ENCODE measurements at places on chromosomes 7 and 10. TPM values are rescaled to one million over a fixed set of nuclear protein-coding genes. Genes with fewer than 3 reads are reported as not detected.

DNA sequence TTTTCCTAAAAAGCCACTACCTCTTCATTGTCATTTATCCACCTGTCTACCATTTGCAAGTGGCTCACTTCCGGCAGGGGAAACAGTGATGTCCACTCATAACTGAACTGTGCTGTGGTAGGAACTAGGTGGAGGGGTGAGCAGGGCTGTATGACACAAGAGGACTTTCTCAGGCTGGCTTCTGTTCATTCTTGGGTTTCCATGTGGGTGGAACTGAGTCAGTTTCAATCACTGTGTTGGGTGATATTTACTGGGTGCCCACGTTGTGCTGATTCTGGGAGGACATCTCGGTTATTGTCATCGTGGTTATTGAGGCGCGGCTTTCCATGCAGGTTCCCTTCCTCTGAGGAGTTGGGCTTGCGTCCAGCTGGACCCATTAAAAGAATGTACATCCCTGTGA, 38.8 kb downstream of the RAMP3 start:
- no peak for DNase-seq

DNA sequence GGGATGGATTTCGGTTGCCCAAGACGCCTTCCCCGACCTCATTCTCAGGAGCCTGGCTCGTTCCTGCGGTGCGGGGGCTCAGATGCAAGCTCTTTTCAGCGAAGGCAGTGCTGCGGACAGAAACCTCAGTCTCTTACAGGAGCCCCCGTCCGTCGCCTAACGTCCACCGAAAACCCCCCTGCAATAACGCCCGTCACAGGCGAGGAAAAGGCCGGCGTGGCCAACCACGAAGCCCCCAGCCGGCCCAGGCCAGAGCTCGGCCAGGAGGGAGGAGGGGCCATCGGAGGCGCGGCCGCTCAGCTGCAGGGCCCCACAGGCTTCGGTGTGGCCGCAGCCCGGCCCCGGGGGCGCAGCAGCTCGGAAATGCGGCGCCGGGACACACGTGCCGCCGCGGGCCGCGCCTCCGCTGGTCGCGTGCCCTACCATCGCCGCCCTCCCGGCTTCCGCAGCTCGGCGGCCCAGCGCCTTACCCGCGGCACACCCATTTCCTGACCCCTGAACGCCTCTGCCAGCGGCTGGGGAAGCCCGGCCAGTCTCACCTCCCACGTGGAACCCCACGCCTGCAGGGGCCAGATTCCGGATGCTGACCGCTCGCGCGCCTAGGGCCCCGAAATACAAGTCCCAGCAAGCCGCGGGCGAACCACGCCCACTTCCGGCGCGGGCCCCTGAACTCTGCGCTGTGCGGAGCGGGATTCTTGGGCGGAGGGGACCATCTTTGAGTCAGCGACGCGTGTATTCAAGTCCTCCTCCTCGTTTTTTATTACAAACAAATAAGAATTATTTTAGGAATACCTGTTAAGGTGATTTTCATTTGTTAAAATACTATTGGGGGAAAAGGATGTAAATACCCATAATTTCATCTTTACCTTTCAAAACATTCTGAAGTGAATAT, at the start of gene ZNF239:
ZNF239 (minus strand) TSS at position 616 of the 892 bp plus-strand sequence. CDS start 16,537 bp downstream, outside the sequence.
- DNase-seq, result peak; percentile 87

DNA sequence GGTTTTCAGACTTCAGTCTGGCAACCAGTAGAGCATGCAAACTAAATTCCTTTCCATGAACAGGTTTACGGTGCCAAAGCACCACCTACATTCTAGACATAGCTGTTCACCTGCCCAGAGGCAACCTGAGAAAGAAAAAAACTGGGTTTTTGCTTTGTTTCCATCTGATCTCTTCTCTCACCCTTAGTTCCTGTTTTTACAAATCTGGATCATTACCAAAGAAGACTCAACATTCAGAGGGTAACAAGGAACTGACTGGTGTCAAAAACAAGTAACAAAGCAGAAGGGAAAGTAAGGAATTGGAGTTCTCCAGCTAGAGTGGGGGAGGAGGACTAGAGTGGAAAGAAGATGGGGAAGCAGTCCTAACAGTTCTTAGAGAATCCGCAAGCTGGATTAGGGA, 36.4 kb downstream of the CPVL start:
- no peak for DNase-seq

GRCh38 chr10:21424459-21424861, 101.0 kb downstream of the SKIDA1 start:
- peak; percentile 37 for DNase-seq

DNA sequence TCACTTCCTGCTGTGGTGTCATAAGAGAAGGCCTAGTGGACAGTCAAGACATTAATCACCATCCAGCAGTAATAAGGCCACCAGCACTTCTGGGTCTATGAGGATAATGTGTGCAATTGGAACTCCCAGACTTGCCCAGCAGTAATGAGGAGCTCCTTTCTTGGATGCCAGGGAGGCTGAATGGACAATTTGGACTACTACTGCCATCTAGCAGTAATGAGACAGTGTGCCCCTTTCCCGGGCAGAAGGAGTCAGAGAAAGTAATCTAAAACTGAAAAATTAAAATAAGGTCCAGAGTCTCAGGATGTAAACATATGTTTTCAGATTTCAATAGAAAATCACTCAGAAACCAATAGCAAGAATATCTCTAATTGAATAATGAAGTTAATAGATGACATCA, 400.4 kb downstream of the CDC14C start:
- peak; percentile 78 for DNase-seq

DNA sequence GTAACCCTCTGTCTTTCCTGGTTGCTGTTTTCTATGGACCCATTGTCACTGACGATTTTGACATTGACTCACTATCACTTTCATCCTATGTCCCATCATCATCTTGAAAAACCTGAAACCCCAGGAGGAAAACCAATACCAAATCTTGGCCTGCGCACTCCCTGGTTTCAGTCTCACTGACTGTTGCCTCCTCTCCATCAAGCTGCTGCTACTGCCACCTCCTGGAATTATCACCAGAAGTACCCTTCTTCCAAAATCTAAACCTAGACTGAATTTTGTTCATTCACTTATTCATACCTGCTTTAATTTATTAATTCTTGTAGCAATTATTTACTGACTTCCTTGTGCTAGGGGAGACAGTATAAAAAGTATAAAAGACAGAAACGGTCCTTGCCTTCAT, 44.5 kb upstream of the ACBD5 start:
- peak; percentile 22 for DNase-seq

DNA sequence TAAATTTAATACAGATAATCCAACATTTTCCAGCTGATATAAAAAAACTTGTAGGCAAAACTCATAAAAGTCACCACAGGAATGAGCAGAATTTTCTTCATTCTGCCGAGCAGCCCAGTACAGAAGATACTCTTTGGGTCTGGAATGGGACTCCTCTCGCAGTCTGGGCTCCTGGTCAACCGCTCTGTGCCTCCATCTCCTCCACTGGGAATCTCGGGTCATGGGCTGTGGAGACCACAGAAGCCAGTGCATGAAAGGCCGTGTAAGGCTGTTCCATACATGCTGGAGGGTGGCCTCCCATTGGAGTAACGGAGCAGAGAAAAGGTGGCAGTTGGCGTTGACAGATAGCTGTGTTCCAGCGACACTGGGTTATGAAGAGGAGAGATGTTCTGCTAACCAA, 616.4 kb upstream of the MGMT start:
- no peak for DNase-seq

- no peak for DNase-seq
These were observed 11.9 kb downstream of the PIK3AP1 start for GRCh38 chr10:96708456-96708855.

GRCh38 chr7:43460733-43461348, 122.1 kb upstream of the STK17A start:
- DNase-seq, result no peak

The HGF gene
- total RNA-seq, result 0.39 TPM

All from RPMI7951 (cell line).